ENCODE measurements at places on chromosomes 4 and X. TPM values are rescaled to one million over a fixed set of nuclear protein-coding genes. Genes with fewer than 3 reads are reported as not detected.

BST1 gene
- total RNA-seq: 1.2 TPM

ERAS gene
- 0.27 TPM for total RNA-seq

RIPPLY1 gene
- not detected for total RNA-seq

CRMP1 gene
- 278 TPM for total RNA-seq

COL4A6 gene
- 7.1 TPM for total RNA-seq

CENPE gene
- 9.9 TPM for total RNA-seq

CLDN22 gene
- not detected for total RNA-seq

GPRASP1 gene
- 40.5 TPM for total RNA-seq

FGF13 gene
- total RNA-seq: 47.2 TPM

ETDA gene
- total RNA-seq: not detected

RNF150 gene
- 32.2 TPM for total RNA-seq

MID1 gene
- total RNA-seq: 35.3 TPM

FDCSP gene
- not detected for total RNA-seq

STAP1 gene
- total RNA-seq: not detected

BANK1 gene
- 0.54 TPM for total RNA-seq

ZAR1 gene
- total RNA-seq: 0.27 TPM

HHIP gene
- 10.6 TPM for total RNA-seq

CPZ gene
- 5.0 TPM for total RNA-seq

MAGEA12 gene
- total RNA-seq: not detected

C4orf46 gene
- 21.8 TPM for total RNA-seq

CYBB gene
- 10.3 TPM for total RNA-seq

CTAG1B gene
- not detected for total RNA-seq

DOK7 gene
- 0.54 TPM for total RNA-seq

GAB3 gene
- total RNA-seq: 2.1 TPM

NHS gene
- total RNA-seq: 7.3 TPM

SORCS2 gene
- 9.3 TPM for total RNA-seq

MAOB gene
- total RNA-seq: 1.7 TPM

RFC1 gene
- 45.5 TPM for total RNA-seq

ANKRD50 gene
- 84.3 TPM for total RNA-seq

TRIM2 gene
- total RNA-seq: 440 TPM

TRIML2 gene
- not detected for total RNA-seq

ETDB gene
- not detected for total RNA-seq

IGBP1 gene
- 41.1 TPM for total RNA-seq

All from cerebellum (tissue), 4 donors.